ENCODE measurements at places on chromosomes 12 and 14.

- no peak for DNase-seq
Observed at GRCh38 chr14:28701733-28702132, 64.9 kb upstream of the FOXG1 start.

GRCh38 chr12:39533951-39534350 lies 85.7 kb downstream of the ABCD2 start:
- DNase-seq: no peak

DNA sequence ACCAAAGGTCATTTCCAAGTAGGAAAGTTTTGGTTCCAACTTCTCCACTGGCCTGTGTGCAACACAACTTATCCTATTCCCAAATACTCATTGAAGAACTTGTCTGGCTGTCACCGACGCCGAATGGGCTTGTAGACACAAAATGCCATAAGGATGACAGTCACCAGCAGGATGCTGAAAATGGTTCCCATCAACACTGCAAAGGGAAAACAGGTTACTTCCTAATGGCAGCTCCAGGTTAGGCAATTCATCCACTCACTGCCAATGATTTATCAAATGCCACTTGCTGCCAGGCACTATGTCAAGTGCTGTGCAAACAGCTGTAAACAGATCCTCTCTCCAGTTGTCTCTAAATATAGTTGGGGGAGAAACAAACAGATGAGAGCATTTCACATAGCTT lies 6.1 kb downstream of the C12orf76 start:
- no peak for DNase-seq

DNA sequence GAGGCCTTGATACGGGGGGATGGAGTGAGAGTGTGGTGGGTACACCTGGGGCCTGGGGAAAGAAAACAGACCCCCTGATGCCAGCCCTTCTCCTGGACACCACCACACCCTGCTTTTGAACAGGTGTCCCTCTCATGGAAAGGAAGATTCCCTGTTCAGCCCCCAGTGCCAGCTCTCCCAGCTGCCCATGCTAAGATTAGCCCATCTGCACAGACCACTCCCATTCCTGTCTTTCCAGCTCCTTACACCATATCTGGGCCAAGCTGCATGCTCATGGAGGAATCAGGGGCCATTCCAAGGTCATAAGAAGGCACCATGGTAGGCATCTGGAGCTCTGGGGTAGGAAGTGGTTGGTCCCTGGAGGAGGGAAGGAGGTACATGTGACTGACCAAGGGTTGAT lies 9.6 kb downstream of the NAB2 start:
- DNase-seq: no peak

GRCh38 chr12:132746613-132747012 lies 15.0 kb downstream of the ANKLE2 start:
- DNase-seq: no peak

- DNase-seq: no peak
Observed at GRCh38 chr14:58887931-58888330, 250.2 kb downstream of the DACT1 start.

DNA sequence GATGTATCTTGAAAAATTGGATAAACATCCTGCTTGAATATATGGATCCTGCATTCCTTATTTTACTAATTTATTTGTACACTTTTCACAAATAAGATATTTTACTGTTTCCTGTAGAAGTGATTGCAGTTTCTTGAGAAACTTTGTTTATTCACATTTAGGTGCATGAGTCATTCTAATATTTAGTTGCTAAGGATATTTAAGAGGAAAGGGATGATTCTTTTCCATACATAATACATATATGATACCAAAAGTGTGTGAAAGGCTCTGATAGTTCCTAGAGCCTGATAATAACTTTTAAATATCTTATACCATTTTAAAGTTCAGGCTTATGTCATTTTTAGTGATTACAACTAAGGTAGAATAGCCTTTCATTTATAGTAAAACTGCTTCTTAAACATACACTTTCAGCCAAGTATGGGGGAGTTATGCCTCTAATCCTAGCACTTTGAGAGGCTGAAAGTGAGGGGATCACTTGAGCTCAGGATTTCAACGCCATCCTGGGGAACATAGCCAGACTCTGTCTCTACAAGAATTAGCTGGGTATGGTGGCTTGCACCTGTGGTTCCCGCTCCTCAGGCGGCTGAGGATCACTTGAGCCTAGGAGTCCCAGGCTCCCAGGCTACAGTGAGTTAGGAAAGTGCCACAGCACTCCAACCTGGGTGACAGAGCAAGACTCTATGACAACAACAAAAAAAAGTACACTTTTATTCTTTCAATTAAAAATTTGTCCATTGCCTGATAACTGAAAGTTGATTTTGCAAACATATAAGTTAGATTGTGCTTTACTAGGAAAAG lies 262.6 kb upstream of the LRIG3 start:
- DNase-seq: no peak

DNA sequence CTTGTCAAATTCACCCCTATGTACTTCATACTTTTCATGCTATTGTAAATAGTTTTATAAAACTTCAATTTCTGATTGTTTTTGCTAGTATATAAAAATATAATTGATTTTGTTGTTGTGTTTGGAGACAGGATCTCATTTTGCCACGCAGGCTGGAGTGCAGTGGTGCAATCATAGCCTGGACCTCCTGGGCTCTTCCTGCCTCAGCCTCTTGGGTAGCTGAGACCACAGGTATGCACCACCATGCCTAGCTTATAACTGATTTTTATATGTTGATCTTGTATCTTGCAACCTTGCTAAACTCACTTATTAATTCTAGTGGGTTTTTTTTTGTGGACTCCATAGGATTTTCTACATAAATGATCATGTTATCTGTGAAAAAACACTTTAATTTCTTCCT lies 23.5 kb downstream of the ATP5MC2 start:
- DNase-seq: no peak

DNA sequence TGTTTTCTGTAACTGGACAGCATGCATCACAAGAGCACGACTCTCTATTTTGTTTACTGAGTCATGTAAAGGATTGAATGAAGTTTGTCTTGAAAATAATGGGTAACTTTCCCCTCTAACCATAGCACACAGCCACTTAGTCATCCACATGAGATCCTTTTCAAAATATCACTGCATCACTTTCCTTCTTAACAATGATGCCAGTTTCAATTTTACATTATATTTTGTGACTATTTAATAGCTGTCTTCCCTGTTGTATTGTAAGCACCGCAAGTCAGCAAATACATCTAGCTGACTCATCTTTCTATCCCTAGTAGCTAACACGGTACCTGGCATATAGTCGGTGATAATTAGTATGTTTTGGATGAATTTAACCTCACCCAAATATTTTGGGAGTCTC lies 83.3 kb upstream of the PPM1H start:
- no peak for DNase-seq

DNA sequence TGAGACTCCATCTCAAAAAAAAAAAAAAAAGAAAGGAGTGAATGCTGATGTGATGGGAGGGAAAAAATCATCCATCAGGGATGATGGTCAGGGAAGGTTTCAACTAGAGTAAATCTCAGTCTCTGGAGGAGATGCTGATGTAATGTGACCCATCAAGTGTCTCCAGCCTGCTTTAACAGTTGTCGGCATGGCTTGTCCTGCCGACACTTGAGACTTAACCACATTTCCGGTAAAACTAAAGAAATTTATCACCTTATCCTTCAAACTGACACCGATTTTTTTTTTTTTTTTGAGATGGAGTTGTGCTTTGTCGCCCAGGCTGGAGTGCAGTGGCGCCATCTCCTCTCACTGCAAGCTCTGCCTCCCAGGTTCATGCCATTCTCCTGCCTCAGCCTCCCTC lies 21.5 kb upstream of the ANAPC5 start:
- no peak for DNase-seq

GRCh38 chr14:102928412-102929240 lies 6.2 kb downstream of the AMN start:
- DNase-seq: peak; percentile 77

- no peak for DNase-seq
Observed at GRCh38 chr14:70662080-70662479, 20.4 kb downstream of the TTC9 start.

DNA sequence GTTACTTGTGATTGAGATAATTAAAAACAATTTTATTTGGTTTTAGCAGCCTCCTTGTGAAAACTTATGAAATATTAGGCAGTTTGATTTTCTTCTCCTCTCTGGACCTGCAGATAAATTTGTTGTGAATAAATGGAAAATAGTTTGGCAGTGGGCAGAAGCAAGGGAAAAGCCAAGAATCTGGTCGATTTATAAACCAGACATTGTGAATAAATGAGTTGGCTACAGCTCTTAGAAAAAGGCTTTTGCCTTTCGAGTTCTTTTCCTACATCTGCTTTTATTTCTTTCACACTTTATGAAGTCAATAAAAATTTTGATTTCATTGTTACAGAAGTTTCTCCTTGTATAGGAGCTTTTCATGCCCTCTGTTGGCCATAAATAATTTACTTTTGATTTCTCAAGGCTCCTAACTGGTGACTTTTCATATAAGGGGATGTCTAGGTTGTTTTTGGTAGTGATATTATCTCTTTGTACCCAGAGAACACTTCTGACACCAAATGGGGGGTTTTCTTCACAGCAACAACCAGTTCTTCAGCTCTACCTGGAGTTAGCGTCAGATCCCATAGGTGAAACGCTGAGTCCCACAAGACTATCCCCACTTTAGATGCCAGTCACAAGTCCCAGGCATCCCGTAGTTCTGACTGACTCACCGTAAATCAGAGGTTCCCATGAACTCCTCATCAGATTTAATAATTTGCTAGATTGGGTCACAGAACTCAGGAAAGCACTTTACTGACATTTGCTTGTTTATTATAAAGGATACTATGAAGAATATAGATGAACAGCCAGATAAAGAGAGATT lies 136.5 kb upstream of the DNM1L start:
- no peak for DNase-seq

GRCh38 chr12:53093777-53094393 lies 3.6 kb upstream of the IGFBP6 start:
- no peak for DNase-seq

DNA sequence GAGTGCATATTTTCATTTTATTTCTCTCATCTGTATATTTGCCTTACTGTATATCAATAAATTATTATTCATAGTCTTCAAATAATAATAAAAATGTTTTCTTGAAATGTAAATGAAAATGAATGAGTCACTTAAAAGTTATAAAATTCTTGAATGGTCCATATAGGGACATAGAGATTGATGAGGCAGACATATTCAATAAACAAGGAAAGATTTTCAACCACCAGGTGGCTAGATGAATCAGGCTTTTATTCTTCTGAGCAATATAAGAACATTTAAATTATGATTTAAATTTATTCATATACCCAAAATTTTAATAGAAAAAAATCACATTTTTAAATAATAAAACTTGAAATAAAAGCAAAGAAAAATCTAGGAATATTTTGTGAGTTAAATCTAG lies 249.5 kb downstream of the ACSS3 start:
- no peak for DNase-seq

DNA sequence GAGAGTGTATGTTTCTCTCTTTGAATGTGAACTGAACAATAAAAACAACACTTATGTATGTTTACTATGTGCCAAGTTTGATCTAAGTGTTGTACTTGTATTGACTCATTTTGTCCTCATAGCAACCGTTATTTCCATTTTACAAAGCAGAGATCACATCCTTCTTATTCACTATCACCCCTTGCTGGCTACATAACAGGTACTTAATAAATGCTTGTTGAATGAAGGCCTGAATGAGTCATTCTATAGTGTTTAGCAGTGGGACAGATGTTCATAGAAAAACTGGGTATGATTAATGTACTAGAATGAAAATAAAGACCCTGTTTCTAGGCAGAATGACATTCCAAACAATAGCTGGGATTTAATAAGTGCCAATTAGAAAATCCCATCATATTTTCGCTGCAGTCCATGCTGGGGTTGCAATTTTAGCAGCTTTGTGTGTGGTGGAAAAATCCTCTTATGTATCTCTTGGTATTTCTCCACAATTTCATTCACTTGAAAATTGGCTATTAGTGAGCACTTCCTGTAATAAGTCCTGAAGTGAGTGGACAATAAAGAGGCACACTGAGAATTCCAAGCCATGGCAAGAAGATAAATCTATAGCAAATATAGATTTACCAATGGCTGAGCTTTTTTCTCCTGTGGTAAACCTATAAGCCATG lies 86.0 kb downstream of the FAR2 start:
- DNase-seq: no peak

DNA sequence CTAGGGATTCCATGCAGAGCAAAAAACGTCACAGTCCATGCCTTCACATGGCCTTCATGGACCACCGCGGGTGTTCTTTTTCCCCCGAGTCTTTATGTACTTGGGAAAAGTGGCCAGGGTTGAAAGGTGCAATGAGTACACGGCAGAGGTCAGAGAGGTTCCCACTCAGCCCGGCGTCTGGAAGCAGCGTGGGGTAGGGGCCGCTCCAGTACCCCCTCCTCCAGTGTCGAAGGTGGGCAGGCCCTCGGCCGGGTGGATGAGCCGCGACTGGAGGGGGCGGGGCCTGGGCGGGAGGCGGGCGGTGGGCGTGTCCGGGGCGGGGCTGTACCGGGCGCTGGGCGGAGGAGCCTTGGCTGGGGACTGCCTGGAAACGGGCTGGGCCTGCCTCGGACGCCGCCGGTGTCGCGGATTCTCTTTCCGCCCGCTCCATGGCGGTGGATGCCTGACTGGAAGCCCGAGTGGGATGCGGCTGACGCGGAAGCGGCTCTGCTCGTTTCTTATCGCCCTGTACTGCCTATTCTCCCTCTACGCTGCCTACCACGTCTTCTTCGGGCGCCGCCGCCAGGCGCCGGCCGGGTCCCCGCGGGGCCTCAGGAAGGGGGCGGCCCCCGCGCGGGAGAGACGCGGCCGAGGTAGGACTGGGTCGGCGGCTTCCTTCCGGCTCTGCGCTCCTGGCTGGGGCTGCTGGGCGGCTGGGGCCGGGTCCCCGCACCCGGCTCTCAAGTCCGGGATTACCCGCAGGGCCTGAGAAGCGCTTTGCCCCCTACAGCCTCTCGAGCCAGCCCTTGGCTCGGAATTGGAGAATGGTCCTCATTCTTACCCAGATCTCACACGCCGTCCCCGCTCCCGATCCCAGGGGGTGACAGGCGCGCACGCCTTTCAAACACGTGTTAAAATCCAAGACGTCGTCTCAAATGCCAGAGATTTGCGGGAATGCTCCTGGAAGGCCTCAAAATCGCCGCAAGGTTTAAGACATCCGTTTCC lies at the start of gene RXYLT1:
RXYLT1 (plus strand) TSS at position 412 of the 984 bp plus-strand sequence; CDS start at position 464, 52 bp downstream.
- peak; percentile 88 for DNase-seq

DNA sequence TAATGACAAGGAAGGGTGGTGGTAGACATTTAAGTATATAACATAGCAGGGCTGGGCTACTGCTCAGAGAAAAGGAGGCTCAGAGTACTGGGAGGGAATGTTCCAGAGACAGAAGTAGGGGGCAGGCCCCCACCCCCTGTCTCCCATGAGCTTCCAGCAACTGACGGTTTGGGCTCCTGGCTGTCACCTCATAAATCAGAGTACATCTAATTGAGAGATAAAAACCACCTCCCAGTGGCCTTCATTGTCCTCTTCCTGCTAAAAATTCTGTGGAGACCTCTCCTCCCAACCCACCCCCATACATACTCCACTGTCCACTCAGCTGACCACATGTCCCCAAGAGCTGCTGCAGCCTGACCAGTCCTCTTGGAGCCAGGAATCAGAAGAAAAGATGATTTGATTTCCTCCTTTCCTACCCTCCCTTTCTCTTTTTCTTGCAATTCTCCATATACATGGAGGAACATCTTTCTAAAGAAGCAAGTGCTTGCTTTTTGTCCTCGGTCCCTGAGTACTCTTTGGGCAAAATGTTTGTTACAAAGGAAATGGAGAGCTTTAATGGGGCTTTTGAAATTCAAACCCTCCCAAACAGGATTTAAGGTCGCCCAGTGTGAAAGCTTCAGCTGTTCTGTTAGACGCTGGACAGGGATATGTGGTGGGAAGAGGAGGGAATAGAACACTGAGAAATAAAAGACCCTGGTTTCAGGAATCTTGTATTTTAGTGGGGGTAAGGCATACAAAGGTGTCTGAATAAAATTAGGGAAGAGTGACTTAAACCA lies 16.4 kb upstream of the KCNA5 start:
- DNase-seq: no peak

GRCh38 chr12:99852666-99853065 lies 132.1 kb downstream of the ANKS1B start:
- no peak for DNase-seq

Data from activated T-cell treated with anti-CD3 and anti-CD28 coated beads, Interleukin-2, amount 50 U/mL, for 48 hours (primary cell).